Activated CD4-positive, alpha-beta T cell treated with anti-CD3 and anti-CD28 coated beads, Interleukin-2, amount 50 U/mL, for 48 hours (primary cell): ENCODE measurements at places on chromosomes 3 and 15.

GRCh38 chr3:53675942-53676341 is 170.3 kb downstream of the CHDH start:
- no peak for DNase-seq

DNA sequence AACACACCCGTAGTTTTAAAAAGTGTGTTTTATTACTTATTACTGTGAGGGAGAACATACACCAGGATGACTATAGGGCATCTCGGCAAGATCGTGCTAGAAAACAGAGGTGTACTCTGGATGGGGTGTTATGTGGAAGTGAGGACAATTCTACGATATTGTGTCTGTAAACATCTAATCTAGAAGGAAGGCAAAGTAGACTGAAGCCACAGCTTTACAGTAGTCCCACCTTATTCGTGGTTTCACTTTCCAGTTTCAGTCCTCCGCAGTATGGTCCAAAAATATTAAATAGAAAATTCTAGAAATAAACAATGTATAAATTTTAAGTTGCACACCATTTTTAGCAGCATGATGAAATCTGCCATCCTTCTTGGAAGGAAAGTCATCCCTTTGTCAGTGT is 277.9 kb downstream of the UNC13C start:
- no peak for DNase-seq

- DNase-seq: no peak
These were observed 16.9 kb downstream of the AMOTL2 start for GRCh38 chr3:134357261-134357913.

GRCh38 chr3:189278221-189278620 is 106.5 kb downstream of the TPRG1 start:
- no peak for DNase-seq

GRCh38 chr3:14780927-14781507 is 37.7 kb upstream of the FGD5 start:
- peak; percentile 31 for DNase-seq

DNA sequence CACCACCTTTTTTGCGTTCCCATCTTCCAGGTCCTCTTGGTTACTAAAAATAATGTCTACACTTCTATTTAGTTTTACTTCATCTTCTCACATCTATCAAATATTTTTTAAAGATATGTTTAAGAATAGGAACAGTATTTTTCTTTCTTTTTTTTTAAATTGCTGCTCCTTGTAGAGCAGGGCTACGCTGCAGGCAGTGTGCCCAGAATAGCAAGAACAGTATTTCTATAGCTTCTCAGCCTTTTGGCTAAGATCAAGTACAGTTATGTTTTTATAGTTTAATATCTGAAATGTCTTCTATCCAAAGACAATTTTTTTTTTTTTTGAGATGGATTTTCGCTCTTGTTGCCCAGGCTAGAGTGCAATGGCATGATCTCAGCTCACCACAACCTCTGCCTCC is 73.0 kb downstream of the MYO9A start:
- no peak for DNase-seq

GRCh38 chr3:149356044-149356592 is 21.3 kb downstream of the TM4SF1 start:
- no peak for DNase-seq

DNA sequence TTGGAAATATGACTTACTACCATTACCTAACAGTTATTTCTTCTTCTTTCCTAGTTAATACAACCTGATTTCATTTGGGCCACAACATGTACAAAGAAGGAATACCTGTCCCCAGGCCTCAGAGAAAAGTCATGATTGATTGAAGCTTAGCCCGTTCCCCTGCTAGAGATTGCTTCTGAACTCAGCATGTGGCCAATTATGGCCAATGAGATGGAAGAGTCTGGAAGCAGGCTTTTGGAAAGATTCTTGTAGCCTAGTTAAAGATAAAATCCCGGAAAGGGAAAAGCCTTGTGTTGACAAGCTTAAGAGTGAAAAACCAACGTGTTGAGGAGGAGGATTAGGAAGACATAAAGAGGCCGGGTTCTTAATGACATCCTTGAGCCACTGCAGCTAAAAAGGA is 17.0 kb upstream of the TM6SF1 start:
- DNase-seq: no peak

DNA sequence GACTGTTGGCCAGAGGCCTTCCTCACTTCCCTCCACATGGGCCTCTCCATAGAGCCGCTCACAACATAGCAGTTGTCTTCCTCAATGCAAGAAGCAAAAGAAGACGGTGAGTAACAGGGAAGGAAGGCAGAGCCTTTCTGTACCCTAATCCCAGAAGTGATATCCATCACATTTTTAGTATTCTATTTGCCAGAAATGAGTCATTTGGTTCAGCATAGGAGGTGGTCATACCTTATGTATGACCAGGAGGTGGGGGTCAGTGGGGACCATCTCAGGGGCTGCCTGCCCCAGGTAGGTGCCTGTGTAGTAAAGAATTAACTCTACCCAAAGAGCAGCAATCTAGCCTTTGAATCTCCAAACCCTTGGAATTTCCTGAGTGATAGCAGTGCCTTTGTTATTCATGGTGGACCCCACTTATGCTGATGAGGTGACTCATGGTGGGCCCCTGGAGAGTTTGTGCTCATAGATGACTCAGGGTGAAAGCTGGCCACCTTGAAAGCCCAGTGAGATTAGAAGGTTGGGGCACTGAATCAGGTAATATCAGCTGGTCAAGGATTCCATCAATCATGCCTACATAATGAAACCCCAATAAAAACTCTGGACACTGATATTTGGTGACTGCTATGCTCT is 323.9 kb upstream of the IGF1R start:
- DNase-seq: no peak

- no peak for DNase-seq
These were observed 420.3 kb upstream of the CFAP20DC start for GRCh38 chr3:59469948-59470723.

DNA sequence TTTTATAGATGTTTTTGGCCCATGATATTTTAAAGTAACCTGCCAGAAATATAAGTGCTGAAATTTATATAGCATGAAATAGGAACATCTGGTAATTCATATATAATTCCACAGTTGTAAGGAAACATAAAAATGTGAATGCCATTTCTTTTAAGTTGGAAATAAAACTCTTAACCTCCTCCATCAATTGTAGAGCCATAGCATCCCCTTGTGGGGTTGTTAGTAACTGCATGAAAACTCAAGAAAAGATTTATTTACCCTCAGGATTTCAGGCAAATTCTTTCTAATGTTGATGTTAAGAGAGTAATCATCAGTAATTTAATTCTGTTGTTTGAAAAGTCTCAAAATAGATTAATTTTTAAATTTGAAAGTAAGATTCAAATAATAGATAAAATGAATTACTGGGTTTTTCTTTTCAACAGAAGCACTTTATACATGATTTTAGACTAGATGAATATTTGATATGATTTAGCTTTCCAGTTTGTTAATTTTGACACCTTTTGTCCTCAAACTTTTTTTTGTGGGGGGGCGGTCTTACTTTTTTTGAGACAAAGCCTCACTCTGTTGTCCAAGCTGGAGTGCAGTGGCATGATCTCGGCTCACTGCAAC is 74.7 kb downstream of the RASA2 start:
- no peak for DNase-seq

DNA sequence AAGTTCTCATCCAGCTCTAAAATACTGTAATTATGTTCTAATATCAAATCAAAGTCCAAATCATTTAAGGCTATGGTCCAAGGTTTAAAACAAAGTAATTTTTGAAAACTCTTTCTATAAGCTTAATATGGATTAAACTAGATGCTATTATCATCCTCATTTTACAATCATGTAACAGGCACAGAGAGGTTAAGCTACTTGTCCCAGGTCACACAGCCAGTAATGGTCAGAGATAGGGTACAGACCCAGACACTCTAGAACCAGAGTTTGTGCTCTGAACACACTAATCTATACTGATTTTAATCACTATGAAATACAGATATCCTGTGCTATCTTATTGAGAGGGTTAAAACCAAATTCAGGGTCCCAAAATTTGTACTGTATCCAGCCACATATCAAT is 44.8 kb downstream of the DENND4A start:
- no peak for DNase-seq

- no peak for DNase-seq
These were observed 13.8 kb downstream of the TMEM266 start for GRCh38 chr15:76073554-76073953.

DNA sequence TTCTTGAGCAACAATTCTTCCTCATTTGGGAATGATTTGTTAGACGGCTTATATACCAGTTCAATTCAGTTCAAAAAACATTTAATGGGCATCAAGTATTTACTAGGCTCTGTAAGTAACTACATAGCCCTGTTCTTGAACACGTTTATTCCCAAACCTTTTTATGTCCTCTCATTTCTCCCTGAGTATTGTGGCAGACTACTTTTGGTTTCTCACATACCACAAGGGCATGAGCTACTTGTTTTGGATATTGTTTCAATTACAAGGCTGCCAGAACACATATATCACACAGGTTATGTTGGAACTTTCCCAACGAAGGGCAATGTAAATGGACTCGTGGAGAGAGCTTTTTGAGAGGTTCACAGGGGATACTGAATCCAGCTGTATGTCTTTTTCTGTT is 363.8 kb upstream of the NAALADL2 start:
- DNase-seq: no peak

DNA sequence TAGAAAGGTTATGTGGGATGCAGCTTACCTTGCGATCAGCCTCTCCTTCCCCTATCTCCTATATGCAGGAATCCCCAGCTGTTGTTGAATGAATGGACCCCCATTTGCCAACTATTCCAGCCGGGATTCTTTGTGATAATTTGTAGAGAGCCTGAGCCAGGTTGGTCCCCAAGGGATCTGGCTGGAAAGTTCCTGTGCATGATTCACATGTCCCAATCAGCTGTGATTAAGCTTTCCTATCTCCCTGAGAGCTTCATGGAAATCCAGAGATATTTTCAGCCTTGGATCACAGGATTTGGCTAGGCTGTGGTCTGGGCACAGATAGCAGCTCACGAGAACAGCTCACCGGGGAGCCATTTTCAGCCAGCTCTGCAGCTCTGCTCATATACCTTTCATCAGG is 76.7 kb downstream of the ARNT2 start:
- no peak for DNase-seq

DNA sequence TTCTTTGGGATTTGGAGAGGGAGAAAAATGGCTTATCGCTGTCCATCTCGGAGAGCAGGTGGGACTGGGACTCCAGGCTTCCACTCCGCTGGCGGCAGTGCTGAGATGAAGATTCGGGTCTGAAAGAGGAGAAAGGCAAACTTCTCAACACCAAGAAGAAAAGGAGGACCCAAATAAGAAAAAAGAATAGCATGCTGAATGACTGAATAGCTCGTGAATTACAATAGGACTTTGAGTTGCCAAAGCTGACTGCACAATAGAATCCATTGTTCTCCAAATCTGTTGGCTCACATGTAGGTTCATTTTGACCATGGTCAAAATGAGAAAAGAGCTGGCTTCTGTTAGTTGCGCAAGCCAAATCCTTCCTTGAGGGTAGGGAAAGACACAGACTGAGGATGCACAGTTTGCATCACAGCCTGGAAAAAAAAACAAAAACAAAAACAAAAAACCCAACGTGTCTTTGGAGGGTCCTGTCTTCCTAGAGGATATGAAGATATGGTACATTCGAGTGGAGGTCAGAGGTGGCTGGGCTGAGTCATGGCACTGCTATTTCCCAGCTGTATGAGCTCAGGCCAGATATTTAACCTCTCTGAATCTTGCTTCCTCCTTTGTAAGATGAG is 59.3 kb upstream of the LMOD3 start:
- DNase-seq: no peak

DNA sequence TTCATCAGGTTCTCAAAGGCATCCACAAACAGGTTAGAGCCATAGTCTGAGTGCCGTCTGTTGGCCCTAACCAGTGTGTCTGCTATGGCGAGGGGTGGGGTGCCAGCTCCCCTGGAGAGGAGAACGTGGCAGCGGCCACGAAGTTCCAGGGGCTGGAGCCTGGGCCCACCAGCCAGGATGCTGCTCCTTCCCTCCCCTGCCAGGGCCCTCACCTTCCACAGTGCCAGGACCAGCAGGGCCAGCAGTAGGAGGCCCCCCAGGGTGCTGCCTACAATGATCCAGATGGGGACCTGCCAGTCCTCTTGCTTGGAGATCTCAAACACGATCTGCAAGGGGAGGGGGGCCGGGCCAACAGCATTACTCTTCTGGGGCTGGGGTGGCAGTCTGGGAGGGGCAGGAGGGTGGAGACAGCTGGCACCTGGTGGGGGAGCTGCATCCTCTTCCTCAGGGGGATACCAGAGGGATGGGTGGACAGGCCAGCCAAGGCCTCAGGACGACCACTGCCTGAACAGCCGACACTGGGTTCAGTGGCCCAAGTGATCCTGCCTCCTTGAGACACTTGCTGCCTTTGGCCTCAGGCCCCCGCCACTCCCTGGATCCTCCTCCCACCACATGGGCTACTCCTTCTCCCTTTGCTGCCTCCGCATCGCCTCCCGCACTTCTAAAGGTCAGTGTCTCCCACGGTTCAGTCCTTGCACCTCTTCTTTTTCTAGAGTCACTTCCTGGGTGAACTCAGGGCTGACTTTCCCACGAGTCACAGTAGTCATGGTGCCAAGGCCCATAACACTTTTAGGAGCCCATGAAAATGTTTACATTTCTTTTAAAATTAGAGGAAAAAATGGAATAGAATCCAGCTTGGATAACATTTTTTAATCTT is 26.3 kb downstream of the FEM1B start:
- DNase-seq: no peak

DNA sequence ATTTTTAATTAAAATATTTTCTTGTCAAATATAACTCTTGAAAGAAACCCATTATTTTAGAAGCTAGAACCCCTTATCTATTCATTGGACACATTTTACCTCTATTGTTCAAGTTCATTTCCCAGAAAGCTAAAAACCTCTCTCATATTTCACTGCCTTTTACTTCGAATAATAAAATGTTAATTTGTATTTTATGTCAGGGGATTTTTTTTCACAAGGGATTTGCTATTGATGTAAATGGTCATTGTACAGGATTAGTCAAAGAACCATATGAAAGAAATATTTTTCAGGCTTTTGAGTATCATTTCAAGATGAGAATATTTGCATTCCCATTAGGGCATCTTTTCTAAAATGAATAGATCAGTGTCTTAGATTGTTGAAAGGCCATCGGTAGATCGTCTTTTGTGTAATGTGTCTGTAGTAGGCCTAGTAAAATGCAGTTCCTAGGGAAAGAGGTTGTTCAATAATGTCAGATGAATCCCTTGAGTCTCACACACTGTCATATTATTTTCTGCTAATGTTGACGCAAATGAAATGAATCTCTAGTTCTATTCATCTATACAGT is 114.5 kb downstream of the ROBO1 start:
- no peak for DNase-seq

GRCh38 chr3:5021116-5022092 is 42.2 kb downstream of the BHLHE40 start:
- peak; percentile 46 for DNase-seq

GRCh38 chr15:101320501-101321052 is 25.5 kb upstream of the SNRPA1 start:
- DNase-seq: peak; percentile 66

GRCh38 chr3:47836986-47837385 is 34.0 kb downstream of the DHX30 start:
- no peak for DNase-seq

- no peak for DNase-seq
These were observed 11.9 kb downstream of the BCL6 start for GRCh38 chr3:187733371-187733770.

GRCh38 chr3:3778641-3779270 is 20.5 kb upstream of the LRRN1 start:
- no peak for DNase-seq

- no peak for DNase-seq
These were observed 69.7 kb downstream of the CHCHD6 start for GRCh38 chr3:126773783-126774182.
